ENCODE measurements at places on chromosomes 16 and 17. TPM values are rescaled to one million over a fixed set of nuclear protein-coding genes. Genes with fewer than 3 reads are reported as not detected.

- DNase-seq: no peak
These were observed 12.3 kb downstream of the ELAC2 start for GRCh38 chr17:13005530-13005929.

The ADAD2 gene
- polyA plus RNA-seq: 0.46 TPM

DNA sequence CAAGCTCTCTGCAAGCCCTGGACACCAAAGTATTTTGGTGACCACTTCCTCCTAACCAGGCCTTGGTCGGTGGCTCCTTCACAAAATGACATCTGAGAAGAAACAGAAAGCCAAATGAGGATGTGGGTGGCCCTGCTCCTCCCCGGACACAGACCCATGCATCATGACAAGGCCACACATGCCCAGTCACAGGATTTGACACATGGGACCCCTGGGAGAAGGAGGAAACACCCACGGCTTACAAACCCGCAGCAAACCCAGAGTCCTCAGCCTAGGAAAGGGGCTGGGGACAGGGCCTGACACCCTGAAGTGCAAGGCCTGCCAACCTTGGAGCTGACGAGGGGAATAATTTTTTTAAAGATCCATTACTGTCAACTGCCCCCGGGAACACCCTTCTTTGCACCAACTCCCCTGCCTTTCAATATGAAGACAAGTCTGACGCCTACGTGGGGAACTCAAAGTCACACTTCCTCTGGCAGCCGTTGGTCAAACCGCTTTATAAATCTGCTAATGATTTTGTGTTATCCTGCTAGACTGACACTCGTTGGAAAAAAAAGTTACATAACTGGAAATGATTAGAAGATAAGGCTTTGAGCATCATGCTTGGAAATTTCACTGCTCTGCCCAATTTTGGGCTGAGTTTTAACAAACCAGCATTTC lies 41.3 kb downstream of the GAS7 start:
- peak; percentile 82 for DNase-seq

- no peak for DNase-seq
These were observed 55.5 kb upstream of the IRX3 start for GRCh38 chr16:54341892-54342776.

Data from immature natural killer cell (primary cell).